Lower leg skin (tissue), 4 donors: ENCODE measurements at places on chromosomes 4 and X. TPM values are rescaled to one million over a fixed set of nuclear protein-coding genes. Genes with fewer than 3 reads are reported as not detected.
A peak's percentile ranks its signal among the peaks of the same experiment; 100 is the strongest.

Gene RIBC1
- total RNA-seq, result 0.96 TPM

DNA sequence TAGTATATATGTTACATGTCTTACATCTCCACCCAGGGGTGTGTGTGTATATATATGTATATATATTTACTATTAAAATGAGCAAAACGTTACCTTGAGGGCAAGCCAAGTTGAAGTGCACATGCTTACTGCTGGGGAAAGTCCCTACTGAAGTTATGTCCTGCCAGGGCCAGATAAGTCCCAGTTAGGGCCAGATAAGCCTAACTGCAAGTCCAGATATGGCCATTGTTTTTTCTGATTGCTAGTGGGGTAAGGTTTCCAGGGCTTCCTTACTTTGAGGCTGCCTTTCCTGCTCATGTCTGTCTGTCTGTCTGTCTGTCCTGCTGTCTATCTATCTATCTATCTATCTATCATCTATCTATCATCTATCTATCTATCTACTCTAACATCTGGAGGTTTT lies 19.3 kb upstream of the ZNF81 start:
- DNase-seq, result no peak

GRCh38 chrX:4240541-4241194 lies 527.2 kb upstream of the PRKX start:
- DNase-seq, result no peak

GRCh38 chr4:45323453-45324058 lies 597.2 kb upstream of the GNPDA2 start:
- no peak for DNase-seq

GRCh38 chr4:140344101-140344500 lies 29.3 kb upstream of the SCOC start:
- no peak for DNase-seq

Gene XAGE1A
- 0.76 TPM for total RNA-seq

DNA sequence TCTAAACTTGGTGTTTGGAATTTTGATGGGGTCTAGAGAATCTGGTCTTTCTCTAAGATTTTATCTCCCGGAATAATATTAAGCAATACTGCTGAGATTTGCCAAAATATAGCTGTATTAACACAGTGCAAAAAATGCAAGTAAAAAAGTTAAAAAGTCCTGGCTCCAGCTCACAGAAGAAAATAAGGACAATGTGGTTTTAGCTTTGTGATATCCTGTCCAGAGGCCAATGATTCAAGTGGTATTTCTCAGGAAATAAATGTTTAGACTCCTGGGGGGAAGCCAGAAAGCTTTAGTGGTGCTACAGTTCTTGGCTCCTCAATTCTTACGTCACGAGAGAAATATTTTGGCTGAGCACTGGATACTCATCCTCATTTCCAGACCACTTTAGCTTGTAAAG lies 40.9 kb upstream of the IL13RA2 start:
- DNase-seq, result no peak

DNA sequence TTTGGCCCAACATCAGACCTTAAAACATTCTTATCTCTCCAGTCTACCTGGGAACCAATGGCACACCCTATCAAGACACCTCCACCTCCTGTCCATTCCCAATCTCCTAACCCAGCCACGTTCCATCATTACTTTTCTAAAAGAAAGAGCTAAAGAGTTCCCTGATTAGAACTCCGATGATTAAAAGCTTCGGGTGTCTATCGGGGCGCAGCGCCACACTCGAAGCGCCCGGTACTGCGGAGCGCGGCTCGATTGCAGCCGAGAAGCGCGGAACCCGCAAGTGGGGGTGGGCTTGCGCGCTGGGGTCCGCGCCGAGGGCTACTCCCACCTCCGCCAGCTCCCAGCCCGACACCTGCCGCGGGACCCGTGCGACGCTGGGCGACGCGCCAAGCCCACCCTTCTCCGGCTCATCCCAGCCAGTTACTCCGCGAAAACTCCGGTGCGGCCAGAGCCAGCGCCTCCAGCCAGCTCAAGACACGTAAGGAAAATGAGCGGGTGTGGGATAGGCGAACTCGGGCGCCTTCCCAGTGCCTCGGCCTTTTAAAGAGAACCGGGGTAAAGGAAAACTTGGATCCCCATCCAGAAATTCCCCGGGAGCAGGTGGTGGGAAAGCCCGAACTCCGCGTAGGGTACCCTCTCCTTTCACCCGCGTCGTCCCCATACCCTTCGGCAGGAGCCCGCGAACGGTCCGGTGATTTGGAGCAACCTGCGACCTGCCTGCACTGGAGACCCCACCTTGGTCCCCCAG lies 593 bp downstream of the NPY1R start:
- no peak for DNase-seq

DNA sequence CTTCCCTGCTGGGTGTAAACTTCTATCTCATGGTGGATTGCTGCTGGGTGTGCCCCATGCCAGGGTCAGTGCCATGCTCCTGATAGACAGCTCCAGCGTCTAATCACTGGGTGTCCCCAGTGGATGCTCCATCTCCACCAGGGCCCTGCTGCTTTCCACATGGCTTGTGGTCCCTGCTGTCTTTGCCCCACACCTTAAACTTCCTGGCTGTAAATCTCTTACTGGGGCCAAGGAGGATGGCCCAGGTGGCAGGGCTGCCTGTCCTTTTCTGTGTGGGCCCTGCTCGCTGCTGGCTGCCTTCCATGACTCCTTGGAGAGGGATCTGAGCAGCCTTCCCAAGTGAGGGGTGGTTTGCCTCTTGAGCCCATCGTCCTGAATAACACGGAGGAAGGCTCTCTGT lies 51.8 kb downstream of the RGS12 start:
- peak; percentile 81 for DNase-seq

- no peak for DNase-seq
Measured at GRCh38 chrX:55709735-55710134, 7.8 kb upstream of the RRAGB start.

Gene DUSP21
- total RNA-seq, result not detected

DNA sequence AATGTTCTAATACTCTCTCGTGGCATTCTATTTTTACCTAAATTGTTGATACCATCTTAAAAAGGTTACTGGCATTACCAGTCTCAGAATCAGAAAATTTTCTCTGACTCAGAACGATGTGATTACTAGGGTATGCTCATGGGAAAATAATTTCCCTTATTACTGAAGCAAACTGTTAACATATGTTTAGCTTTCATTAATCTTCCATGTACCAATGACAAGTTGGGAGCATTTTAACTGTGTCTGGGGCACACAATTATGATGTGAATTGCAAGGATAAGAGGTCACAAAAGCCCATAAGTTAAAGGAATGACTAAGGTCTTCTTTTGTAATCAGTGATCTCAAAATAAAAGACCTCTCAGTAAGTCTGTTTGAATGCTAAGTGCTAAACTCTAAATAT lies 1254.6 kb downstream of the PCDH18 start:
- no peak for DNase-seq

GRCh38 chr4:168028970-168029597 lies 63.3 kb upstream of the ANXA10 start:
- no peak for DNase-seq

GRCh38 chr4:163590103-163590502 lies 95.6 kb downstream of the TMA16 start:
- DNase-seq, result no peak

Gene TMPRSS11F
- 17.9 TPM for total RNA-seq

GRCh38 chr4:1032861-1033260 lies 21.4 kb downstream of the FGFRL1 start:
- DNase-seq, result no peak

Gene ERCC6L
- 0.13 TPM for total RNA-seq

DNA sequence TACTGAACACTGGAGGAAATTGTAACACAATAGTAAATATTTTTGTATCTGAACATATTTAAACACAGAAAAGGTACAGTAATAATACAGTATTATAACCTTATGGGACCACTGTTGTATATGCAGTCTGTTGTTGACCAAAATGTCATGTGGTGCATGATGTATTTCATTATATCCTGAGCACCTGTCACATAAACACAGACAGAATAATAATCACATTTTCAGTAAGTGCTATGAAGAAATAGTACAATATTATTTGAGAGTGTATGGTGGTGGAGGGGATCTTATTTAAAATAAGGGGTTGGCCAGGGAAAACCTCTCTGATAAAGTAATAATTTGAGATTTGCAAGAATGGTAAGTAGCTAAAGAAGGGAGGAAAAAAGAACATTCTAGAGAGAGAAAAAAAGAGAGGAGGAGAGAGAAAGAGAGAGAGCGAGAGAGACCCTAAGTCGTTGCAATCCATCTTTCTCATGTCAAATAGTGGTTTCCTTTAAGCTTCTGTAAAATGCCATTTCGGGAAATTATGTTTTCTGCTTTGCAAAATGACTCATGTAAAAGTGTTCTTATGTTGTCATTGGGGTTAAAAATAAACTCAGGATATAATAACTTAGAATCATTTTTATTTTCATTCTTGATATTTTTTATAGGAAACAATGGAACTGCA lies 19.3 kb upstream of the CLNK start:
- no peak for DNase-seq

Gene CLDN24
- total RNA-seq, result not detected

DNA sequence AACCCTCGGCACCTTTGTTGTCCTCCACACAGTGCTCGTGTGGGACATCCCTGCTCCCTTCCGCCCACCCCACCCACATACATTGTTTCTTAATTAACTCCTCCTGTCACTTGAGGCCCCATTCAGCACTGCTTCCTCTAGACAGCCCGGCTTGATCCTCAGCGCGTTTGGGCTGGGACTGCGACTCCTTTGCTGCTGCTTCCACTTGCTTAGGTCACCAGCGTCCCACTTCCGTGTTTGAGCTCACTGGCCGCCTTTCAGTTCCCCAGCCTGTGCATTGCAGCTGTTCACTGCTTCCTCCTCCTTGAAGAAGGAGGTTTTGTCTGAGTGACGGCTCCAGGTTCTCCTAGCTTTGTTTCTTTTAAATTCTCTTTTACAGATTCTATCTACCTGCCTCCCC lies 16.1 kb downstream of the RNF4 start:
- peak; percentile 93 for DNase-seq

Gene MAP3K15
- total RNA-seq, result not detected

- no peak for DNase-seq
Measured at GRCh38 chrX:122622795-122623194, 561.3 kb upstream of the GRIA3 start.

Gene GPC3
- 10.8 TPM for total RNA-seq

Gene AMBN
- not detected for total RNA-seq

DNA sequence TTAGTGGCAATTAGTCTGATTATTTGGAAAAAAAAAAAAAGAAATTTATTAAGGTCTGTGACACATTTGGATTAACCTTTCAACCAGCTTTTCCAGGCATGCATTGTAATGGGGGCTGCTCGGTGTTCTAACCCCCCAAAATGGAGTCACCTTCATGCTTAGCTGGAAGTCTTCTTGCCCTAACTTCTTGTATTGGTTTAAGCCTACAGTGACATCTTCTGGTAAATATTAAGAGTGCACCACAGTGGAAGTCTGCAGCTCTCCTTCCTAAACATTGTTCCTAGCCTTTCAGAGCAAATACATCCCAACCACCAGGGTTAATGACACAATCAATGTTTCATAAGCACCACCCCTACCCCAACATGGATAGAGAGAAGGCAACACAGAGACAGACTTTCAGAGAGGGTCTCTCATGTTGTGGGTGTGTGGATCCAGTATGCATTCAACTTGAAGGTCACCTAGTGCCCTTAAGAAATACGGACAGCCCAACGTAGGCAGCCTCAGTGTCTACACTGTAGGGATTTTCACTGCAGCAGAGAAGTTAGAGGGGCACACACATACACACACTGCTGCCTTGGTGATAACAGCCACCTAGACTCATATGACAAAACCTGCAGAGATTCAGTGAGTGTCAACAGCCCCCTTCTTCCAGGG lies 142.9 kb upstream of the MBNL3 start:
- no peak for DNase-seq

- DNase-seq, result no peak
Measured at GRCh38 chr4:84697159-84697558, 114.2 kb downstream of the CDS1 start.

- DNase-seq, result no peak
Measured at GRCh38 chr4:868421-868820, 42.5 kb upstream of the CPLX1 start.

GRCh38 chr4:7649741-7650531 lies 215.2 kb upstream of the PSAPL1 start:
- peak; percentile 37 for DNase-seq

Gene ZMAT1
- 2.7 TPM for total RNA-seq

DNA sequence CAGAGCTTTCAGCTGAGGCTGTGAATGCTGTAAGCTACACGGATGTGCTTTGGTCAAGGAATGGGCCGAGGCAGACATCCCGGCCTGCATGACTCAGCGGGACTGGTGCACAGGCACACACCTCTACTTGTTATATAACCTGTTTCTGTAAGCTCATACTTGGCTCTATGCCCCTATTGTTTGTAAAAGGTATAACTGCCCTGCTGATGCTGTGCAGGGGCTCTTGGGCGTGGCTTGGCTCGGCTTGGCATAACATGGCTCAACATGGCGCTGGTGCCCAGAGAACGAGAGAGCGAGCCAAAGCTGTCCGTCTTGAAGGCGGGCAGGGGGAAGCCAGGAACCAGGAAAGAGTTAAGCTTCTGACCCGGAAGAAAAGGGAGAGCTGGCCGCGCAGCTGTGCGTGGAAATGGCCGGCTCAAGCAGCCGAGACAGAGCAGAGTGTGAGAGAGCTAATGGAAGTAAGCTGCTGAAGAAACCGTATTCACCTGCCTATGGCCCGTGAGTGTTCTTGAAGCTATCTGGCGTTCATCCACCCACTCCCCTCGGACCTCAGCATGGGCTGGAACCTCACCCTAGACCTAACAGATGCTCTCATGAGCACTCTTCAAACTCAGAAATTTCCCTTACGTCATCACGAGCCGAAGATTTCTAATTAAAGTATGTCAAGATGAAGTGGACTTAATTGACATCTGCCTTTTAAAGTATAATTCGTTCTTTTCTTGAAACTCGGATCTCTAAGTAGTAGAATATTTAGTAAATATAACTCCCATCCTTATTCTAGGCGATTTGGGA lies 286.3 kb upstream of the AGA start:
- no peak for DNase-seq

- no peak for DNase-seq
Measured at GRCh38 chrX:155246748-155247147, 17.5 kb downstream of the RAB39B start.
